ENCODE measurements at places on chromosomes 5 and 9.

GRCh38 chr9:134885001-134885678 lies 4.5 kb downstream of the FCN2 start:
- no peak for DNase-seq

DNA sequence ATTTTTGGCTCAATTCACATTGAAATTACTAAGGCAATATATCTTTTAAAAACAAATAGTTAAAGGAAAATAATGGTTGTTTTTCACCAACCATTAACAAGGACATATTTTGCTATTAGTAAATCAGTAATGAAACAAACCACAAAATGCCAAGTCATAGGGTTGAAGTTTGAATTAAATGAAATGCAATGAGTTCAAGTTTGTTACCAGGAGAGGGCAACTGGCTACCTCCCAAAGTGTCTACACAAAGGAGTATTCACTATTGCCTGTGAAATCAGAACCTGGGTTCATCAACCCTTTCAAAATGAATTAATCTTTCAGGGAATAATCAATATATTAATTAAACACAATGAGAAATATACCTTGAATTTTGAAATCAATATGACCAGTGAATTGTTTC lies 138.4 kb upstream of the DMRTA1 start:
- DNase-seq, result no peak

DNA sequence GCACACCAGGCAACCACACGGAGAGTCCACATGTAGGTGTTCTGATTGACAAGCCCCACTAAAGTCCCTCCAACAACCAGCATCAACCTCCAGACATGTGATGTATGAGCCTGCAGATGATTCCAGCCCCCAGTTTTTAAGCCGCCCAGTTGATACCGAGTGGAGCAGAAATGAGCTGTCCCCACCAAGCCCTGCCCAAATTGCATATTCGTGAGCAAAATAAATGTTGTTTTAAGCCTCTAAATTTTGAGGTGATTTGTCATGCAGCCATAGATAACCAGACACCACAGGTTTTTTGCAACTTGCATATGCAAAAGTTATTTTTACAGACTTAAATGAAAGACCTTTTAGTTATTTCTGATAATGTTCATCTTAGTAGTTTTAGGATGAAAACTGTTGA lies 187.7 kb downstream of the PIK3R1 start:
- no peak for DNase-seq

DNA sequence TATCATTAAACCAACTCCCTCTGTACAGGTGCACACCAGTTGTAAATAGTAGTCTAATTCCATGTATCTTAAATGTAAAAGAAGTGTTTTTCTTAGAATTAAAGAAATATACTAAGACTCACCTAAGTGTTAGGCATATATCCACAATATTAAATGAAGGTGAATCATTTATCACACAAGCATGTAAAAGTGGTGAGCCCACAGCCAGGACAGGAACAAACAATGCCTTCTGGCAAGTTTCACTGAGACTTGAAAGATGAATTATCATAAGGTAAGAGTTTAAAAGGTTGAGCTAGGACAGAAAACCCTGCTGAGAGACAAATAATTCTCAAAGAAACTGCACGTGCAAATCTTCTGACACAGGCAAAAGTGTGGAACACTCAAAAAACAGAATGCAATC lies 832.5 kb downstream of the TAF11L14 start:
- no peak for DNase-seq

DNA sequence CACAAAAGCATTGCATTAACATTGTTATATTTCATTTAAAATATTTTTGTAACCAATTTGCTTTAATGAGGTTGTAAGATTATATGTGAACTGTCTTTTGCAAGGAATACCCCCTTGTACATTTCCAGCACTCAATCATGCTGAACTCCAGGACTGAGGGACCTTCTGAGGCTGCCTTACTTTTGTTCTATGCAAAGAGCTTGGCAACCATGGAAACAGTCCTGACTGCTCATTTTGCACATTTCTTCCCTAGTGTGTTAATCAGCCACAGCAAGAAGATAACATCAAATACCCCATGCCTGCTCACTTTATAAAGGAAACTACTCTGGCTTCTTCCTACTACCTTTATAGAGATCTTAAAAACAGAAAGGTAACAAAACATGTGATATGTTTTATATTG lies 355.6 kb upstream of the IZUMO3 start:
- DNase-seq, result no peak

Measured in GM04503 (cell line).